ENCODE measurements at places on chromosomes 1 and 21. TPM values are rescaled to one million over a fixed set of nuclear protein-coding genes. Genes with fewer than 3 reads are reported as not detected.

Gene TCHHL1
- not detected for total RNA-seq

Gene PDE4B
- 2.1 TPM for total RNA-seq

Gene PDZK1IP1
- total RNA-seq = 66.1 TPM

Gene CFAP107
- not detected for total RNA-seq

Gene FMO3
- 1.5 TPM for total RNA-seq

Gene USH2A
- total RNA-seq = not detected

- no peak for DNase-seq
These were observed at the start of gene LGR6 for GRCh38 chr1:202193614-202194327. LGR6 (plus strand) TSS chr1:202193799; CDS start chr1:202193990, 191 bp downstream.

DNA sequence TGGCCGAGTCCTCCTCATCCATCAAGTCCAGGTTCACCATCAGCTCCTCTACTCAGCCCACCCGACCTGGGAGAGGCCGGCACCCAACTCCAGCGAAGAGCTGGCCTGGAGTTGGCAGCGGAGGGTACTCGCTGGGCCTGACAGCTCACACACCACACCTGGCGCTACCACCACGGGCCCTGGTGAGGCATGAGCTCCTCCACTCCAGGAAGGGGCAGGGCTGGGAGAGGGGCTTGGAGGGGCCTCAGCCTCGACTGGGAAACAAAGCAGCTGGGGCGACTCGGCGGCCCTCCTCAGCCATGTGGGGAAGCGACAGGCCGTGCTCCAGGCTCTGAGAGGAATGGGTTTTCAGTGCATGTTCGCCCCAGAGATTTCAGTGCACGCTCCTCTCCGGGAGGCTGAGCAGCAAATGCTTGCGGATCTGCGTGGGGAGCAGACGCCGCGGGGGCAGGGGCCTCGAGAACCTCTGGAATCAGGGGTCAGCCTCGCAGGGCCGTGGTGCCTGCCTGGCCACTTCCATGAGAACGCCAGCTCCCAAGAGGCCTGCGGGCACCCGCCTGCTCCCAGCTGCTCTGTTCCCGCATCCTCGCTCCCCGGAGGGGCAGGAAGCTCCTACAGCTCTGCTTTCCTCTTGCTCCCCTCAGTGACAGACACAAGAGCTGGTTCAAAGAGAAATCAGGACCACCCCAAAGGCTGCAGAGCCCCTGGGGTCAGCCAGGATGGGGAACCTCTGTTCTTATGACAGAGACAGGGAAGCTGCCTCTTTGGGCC, 18.9 kb upstream of the GPR153 start:
- no peak for DNase-seq

DNA sequence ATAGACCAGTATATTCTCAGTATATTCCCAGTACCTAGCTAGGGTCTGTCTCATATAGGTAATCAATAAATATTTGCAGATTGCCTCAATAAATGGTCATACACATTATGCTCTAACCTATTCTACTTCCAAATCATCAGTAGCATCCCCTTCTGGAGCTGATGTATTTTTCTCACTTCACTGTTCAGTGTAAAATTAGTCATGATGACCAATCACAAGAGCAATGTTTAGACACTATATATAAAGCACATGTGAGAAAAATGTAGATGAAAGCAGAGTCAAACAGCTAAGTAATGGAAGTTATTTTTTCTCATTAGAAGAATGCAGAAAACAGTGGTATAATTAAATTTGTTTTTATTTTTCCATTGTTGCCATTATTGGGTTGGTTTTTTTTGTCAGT, 34.7 kb downstream of the EPRS1 start:
- no peak for DNase-seq

- no peak for DNase-seq
These were observed 174.1 kb downstream of the PBX1 start for GRCh38 chr1:164733070-164733469.

GRCh38 chr1:218624052-218624451, 278.9 kb downstream of the TGFB2 start:
- no peak for DNase-seq

DNA sequence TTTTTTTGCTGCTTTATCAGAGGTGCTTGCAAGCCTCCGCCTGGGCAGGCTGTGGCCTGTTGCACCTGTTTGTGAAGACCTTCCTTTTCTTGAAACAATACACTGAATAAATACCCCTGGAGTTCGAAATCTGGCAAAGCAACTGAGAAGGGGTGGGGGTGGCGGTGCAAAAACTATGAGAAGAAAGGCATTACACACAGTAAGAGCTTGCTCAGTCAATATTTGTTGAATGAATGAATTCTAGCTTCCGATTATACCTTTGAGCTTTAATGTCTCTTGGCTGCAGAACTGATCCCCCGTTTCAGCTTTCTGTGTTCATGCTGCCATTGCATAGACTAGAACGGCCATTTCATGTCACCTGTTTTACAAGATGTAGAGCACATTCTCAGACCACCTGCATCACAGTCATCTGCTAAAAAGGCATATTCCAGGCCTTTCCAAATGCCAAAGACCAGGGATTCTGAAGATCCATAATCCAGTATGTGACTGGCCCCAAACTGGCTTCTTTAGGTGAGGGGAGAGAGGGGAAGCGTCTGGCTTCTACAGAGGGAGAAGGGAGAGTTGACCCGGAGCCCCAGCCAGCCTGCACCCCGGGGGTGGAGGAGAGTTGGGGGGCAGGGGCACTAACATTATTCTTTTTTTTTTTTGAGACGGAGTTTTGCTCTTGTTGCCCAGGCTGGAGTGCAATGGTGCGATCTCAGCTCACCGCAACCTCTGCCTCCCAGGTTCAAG, 111.5 kb downstream of the ETS2 start:
- no peak for DNase-seq

DNA sequence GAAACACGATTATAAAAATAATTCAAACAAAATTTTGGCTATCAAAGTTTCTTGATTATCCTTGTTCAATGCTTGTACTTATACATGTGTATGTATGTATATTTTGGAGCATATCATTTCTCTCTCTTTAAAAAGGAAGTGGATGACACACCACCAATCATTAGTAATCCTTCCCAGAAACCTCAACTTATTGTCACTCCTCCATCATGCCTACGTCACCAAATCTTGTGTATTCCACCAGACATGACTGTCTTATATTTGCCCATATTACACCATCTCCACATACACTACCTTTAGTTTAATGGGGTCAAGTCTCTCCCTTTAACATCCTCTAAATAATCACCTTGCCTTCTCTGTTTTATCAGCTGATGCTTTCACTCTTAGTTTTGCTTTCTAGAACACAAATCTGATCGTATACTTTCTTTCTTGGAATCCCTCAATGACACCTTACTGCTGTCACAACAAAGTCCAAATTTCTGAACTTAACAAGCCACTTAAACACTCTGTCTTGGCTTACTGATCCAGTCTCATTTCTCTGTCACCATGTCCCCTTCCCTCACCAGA, 124.0 kb downstream of the BRINP3 start:
- DNase-seq = no peak

DNA sequence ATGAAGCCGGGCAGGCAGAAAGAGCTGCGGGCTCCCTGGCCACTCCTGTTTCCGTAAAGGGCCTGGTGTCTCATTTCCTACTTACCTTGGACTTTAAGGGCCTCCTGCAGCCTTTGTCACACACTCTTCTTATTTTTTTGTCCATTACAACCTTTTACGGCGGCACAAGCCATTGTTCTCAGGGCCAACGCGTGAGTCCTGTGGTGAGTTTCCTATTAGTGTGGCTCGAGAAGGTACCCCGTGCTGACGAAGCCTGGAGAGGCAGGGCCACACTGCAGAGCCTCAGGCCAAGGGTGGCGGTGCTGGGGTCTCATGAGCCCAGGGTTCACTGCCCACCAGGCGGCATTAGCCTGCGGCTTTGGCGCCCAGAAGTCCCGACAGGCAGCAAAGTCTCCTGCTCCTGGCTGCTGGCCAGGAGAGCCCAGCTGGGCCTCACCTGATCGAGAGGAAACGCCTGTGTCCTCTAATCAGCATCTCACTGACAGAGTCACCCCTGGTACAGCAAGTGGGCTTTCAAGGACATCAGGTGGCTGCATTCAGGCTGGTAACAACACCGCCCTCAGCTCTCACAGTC, 62.0 kb downstream of the SIK1 start:
- peak; percentile 32 for DNase-seq

DNA sequence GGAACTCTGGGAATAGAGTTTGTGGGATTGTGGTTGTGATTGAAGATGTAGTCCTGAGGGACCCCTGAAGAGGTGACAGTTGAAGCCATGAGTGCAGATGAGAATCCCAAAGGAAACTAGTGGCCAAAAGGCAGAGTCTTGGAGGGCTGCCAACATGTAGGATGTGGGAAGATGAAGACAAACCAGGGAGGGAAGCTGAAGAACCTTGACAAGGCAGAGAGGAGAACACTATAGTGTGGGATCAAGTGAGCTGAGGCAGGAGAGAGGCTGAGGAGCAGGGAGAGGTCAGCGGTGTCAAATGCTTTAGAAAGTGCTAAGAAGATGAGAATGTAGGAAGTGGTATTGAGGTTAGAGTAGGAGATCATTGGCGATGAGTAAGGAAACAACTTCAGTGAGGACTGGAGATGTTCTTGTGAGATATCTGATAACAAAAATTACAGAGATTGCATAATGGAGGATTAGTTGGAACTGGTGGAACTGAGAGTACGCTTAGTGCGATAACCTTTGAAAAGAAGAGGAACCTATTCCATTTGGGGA, 88.5 kb upstream of the VCAM1 start:
- DNase-seq = no peak

- peak; percentile 62 for DNase-seq
These were observed 3.3 kb upstream of the FCRL6 start for GRCh38 chr1:159798893-159799292.

DNA sequence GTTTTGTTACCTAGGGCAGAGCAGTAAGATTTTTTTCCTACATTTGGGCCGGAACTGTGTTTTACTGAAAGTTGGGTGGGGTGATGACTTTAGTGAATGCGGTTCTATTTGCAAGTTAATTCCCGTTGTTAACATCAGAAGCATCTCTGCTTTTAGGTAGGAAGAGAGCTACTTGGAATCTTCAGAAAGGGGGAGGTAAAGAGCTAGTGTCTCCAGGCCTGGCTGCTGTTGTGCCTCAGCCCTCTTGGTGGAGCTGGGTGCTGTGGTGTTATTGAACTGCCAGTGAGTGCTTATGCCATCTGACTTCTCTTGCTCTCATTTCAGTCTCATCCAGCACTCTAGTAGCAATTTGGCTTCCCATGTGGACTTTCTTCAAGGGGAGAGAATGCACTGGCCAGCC, 3.4 kb downstream of the KDM4A start:
- DNase-seq = no peak

GRCh38 chr1:25623731-25624130, 7.1 kb downstream of the MAN1C1 start:
- no peak for DNase-seq

DNA sequence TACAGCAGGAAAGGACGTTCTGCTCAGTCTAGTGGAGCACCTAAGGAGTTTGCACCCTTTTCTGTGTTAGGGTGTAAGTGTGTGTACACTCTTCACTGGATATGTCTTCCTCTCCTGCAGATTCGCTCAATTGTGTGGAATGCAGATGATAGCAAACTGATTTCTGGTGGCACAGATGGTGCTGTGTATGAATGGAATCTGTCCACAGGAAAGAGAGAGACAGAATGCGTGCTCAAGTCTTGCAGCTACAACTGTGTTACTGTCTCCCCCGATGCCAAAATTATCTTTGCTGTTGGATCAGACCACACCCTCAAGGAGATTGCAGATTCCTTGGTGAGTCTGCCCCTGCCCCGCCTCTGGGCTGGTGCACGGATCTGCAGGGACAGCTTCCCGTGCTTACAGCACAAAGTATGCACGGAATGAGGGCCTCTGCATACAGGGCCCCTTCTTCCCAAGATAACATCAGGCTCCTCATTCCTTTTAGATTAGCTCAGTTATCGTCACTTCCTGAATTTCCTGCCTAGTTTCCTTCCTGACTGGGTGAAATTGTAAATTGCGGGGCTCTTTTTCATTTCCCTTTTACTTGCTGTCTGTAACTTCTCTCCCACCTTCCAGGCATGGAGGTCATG, 34.6 kb downstream of the CFAP57 start:
- DNase-seq = no peak

DNA sequence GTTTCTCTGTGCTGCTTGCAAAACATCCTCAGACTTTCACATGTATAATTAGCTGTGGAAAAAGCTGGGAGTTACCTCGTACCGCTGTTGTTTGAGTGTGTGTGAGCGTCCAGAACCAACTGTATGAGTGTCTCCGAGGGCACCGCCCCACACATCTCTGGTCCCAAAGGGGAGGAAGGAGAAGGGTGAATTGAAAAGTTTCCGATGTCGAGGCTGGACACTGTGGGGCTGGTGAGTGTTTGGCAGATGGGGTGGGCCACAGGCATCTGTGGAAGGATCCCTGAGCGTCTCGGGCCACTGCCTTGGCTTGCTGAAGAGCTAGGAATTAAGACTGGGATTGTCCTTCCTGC, 1.2 kb downstream of the ATP2B4 start:
- DNase-seq = no peak

DNA sequence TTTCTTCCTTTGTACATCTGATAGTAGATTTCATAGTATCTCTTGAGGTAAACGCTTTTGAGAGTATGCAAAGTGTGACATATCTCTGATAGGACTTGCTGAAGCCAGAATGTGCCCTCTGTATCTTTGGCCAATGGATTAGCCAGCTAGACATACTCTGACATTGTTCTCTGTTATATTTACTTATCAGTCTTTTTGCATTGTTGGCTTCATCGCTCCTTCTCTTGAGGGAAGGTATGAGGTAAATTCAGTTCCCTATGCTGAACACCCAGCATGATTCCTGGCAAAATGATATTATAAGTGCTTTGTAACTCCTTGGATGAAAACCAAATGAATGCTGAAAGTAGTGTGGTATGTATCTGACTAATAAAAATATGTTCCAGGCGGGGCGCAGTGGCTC, 163.2 kb upstream of the CACYBP start:
- DNase-seq = no peak

GRCh38 chr1:35186239-35186638, 6.7 kb downstream of the SFPQ start:
- no peak for DNase-seq

DNA sequence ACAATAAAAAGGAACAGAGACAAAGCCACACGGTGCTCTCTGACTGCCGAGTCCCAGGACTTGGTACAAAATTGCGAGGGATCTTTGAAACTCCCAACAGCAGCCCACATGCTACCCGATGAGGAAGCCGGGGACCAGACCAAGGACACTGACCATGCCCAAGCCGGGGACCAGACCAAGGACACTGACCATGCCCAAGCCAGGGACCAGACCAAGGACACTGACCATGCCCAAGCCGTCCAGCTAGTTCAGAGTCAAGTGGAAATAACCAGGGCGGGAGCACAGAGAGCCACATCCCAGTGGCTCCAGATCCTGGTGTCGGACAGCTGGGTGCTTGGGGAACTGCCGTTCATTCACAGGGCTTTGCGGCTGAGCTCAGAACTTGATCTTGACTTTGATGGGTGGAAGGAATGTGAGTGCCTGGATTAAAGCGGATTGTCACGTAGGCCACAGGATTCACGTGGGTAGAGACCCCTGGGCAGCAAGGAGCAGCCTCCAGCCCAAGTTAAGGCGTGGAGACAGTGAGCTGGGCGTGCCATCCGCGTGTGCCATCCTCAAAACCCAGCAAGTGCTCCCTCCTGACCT, 16.5 kb upstream of the TRAPPC10 start:
- no peak for DNase-seq

GRCh38 chr1:227094249-227094966, 154.3 kb downstream of the COQ8A start:
- no peak for DNase-seq
